GM12878 (cell line): ENCODE measurements at places on chromosomes 2 and 18. TPM values are rescaled to one million over a fixed set of nuclear protein-coding genes. Genes with fewer than 3 reads are reported as not detected.

GRCh38 chr2:138453815-138454214 is 47.8 kb upstream of the SPOPL start:
- no peak for DNase-seq
- H3K27ac ChIP-seq, result no peak overlapping the region
- no peaks in the 10 kb centered on the region for H3K4me1 ChIP-seq
- H3K4me3 ChIP-seq, result no peak overlapping the region
- no peaks in the 10 kb centered on the region for H3K36me3 ChIP-seq
- H3K27me3 ChIP-seq, result no peaks in the 10 kb centered on the region

GRCh38 chr2:226641008-226641407 is 158.6 kb downstream of the IRS1 start:
- no peak overlapping the region for H3K27ac ChIP-seq
- H3K4me3 ChIP-seq, result no peak overlapping the region
- DNase-seq, result no peak
- no peaks in the 10 kb centered on the region for H3K27me3 ChIP-seq

GBX2 gene
- polyA plus RNA-seq, result not detected in 2 replicates

- H3K4me1 ChIP-seq, result peaks cover 2% of the 10 kb centered on the region; the same call in 1 of the 2 replicates
- H3K4me3 ChIP-seq, result no peak overlapping the region
- DNase-seq, result no peak
Measured at GRCh38 chr18:58105206-58105887, 61.3 kb downstream of the NEDD4L start.

PTPRN gene
- polyA plus RNA-seq, result not detected in 2 replicates

GRCh38 chr2:27255660-27256059 is 7.2 kb downstream of the SLC30A3 start:
- H3K4me3 ChIP-seq, result no peak overlapping the region
- H3K27ac ChIP-seq, result no peak overlapping the region
- H3K36me3 ChIP-seq, result no peaks in the 10 kb centered on the region
- no peak for DNase-seq
- H3K4me1 ChIP-seq, result no peaks in the 10 kb centered on the region

- H3K4me1 ChIP-seq, result no peaks in the 10 kb centered on the region
- no peaks in the 10 kb centered on the region for H3K27me3 ChIP-seq
- no peak overlapping the region for H3K27ac ChIP-seq
- no peaks in the 10 kb centered on the region for H3K36me3 ChIP-seq
Measured at GRCh38 chr2:212520340-212520739, 18.3 kb downstream of the ERBB4 start.
